Prostate gland (tissue), 2 donors: ENCODE measurements at places on chromosomes 7 and 10. TPM values are rescaled to one million over a fixed set of nuclear protein-coding genes. Genes with fewer than 3 reads are reported as not detected.

Gene PLXNA4
- 0.41 TPM for total RNA-seq

Gene ZNF853
- total RNA-seq, result 16.5 TPM

Gene PLOD3
- 24.2 TPM for total RNA-seq

Gene SPDYE2B
- not detected for total RNA-seq

Gene CYP26C1
- total RNA-seq, result 1.1 TPM

Gene JAKMIP3
- 2.6 TPM for total RNA-seq

Gene FAM237B
- not detected for total RNA-seq

Gene SPDYE16
- 0.41 TPM for total RNA-seq
